AG04450 (cell line): ENCODE measurements at places on chromosomes 12 and 14.

DNA sequence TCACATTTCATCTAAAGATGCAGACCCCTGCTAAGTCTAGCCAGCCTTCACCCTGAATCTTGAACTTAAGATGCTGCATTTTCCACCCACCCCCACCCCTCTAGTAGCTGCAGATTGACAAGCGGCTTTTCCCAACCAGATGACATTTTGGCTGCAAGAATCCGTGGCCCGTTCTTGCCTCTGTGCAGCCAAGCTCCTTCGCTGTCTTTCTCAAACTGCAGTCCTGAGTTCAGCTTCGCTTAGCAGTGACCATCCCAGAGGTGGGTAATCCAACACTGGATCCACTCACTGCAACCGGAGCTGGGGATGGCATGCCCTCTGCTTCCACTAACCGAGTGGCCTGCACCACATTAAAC, 765 bp upstream of the NFYB start:
- no peak for DNase-seq

DNA sequence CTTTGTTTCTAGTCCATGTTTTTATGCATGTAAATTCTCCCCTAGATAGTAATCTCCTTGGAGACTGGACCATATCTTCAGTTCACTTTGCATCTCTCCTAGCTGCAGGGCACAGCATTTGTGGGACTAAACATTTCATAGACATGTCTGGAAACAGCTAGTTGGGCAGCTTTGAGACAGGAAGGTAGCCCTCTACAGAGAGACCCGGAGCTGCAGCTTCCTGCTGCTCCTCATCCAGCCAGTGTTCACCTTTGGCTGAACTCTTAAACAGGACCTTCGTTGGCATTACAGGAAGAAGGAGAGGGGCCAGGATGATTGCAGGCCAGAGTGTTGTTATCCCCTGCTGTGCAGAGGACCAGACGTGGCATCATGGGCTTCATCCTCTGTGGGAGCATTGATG, 52.9 kb downstream of the GNS start:
- DNase-seq = no peak

DNA sequence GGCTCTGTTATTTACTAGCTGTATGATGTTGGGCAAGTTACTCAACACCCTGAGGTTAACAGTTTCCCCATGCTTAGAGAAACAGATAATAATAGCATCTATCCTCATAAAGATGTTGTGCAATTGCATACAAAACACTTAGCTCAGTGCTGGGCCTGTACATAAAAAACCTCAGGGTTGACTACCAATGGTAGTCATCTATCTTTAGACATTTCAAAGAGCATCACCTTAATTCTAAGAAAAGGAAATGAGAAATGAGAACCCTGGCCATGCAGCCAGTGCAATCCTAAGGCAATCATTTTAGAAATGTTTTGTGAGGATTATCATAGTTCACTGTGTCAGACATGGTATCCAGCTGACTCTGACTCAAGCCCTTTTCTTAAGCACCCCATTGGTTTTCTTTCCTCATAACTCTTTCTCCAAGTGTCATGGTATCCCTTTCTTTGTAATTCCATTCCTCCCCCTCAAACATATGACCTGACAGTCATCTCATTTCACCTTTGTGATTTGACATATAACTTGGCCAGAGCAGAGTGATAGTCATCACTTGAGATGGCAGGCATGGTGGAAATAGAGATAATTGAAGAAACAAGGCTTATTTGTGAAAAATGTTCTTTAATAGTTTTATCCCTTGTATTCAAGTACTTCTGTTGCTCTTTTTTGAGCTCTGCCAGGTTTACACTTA, 29.5 kb upstream of the OSBPL8 start:
- DNase-seq = peak; percentile 66

DNA sequence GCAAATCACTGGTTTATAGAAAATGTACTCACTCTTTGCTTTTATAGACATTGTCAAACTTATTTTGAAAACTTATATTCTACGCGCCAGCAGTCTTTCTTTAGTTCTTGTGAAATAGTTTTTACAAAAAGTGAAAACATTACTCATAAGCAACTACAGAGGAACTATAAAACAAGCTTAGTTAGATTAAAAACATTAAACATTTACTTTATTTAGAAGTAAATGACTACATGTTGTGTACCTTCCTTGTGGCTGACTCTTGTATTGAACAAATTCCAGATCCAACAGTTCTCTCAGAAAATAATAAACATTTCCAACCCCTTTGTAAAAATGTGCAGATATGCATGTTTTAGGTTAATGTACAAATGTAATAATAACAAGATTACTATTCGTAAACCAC, 198.5 kb downstream of the SOX5 start:
- peak; percentile 2 for DNase-seq

DNA sequence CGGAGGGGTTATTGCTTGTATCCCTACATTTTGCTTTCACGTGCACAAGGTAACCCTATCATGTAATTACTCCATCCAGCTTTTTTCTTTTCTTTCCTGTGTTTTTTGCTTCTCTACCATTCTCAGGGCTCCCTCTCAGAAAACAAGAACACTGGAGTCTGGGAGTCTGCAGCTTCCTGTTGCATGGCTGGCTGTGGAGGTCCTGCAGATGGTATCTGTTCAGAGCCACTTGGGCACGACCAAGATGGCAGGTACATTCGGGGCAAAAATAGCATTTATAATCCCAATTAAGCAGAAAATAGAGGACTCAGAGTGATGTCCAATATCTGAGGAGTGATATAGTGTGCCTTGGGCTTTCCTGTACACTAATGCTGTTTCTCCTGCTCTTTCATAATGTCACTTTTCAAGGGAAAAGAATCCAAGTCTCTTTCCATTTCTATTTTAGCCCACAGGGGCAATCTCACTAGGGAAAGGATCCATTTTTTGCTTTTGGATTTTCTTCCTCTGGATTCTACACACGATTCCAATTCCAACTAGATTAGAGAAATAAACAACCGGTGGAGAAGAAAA, 3.2 kb upstream of the NUMB start:
- no peak for DNase-seq

GRCh38 chr14:36583242-36583892, 953 bp upstream of the NKX2-8 start:
- DNase-seq = no peak
